ENCODE measurements at places on chromosomes 4 and X.

- no peak for DNase-seq
Observed at GRCh38 chrX:154355776-154356140, 18.7 kb downstream of the FLNA start.

GRCh38 chr4:59175617-59176016 lies 2024.5 kb upstream of the ADGRL3 start:
- no peak for DNase-seq

GRCh38 chr4:38099020-38099600 lies 138.9 kb downstream of the PTTG2 start:
- DNase-seq: no peak

- peak; percentile 19 for DNase-seq
Observed at GRCh38 chrX:40326186-40326965, 228.6 kb upstream of the BCOR start.

DNA sequence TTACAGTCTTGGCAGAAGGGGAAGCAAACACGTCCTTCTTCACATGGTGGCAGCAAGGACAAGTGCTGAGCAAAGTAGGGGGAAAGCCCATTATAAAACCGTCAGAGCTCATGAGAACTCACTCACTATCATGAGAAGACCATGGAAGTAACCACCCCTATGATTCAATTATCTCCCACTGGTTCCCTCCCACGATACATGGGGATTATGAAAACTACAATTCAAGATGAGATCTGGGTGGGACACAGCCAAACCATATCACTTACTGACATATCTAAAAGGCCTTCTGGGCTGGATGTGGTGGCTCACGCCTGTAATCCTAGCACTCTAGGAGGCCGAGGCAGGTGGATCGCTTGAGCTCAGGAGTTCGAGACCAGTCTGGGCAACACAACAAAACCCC lies 117.1 kb upstream of the USP9X start:
- DNase-seq: no peak

- no peak for DNase-seq
Observed at GRCh38 chrX:4005281-4005680, 291.8 kb upstream of the PRKX start.

DNA sequence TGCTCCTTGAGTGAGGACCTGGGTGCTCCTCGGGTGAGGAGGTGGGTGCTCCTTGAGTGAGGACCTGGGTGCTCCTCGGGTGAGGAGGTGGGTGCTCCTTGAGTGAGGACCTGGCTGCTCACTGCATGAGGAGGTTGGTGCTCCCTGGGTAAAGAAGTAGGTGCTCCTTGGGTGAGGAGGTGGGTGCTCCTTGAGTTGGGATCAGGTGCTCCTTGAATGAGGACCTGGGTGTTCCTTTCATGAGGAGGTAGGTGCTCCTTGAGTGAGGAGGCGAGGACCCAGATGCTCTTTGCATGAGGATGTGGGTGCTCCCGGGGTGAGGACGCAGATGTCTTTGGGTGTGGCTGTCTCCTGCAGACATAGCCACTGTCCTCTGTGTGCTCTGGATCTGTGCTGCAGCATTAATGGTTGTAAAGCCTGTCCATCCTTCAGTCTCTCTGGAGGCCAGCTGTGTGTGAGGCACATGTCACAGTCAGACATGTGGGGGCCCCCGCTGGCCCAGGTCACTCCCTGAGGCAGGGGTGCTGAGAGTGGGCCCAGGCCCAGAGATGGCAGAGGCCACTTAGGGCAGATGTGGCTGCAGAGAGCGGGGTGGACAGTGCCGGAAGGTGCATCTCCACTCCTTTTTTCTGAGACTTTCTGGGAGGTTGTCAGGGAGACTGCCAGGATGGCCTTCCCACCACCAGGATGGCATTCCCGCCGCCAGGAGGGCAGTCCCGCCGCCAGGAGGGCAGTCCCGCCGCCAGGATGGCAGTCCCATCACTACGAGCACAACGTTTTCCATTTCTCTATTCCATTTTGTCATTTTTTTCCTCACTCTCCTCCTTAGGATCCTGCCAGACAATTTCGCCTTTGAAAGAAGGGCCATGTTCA lies 101.8 kb downstream of the HMX1 start:
- no peak for DNase-seq

DNA sequence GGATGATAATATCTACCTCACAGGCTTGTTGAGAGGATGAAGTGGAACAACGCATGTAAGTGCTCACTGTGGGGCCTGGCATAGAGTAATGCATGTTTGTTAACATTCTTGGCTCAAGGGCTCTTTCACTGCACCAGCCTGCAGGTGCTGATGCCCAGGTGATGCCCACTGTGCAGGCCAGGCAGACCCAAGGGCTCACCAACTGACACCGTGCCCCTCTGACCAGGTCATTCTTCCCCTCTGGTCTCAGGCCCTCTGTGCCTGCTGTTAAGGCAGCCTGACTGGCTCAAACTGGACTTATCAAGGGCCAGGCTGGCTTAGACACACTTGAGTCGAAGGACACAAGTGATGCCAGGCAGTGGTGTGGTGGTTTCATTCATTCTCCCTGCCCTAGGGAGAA lies 90.5 kb downstream of the PJA1 start:
- DNase-seq: no peak

GRCh38 chr4:31021008-31021407 lies 300.8 kb downstream of the PCDH7 start:
- DNase-seq: no peak

- DNase-seq: no peak
Observed at GRCh38 chr4:25667931-25668557, 12.4 kb downstream of the SLC34A2 start.

- DNase-seq: no peak
Observed at GRCh38 chr4:35982318-35982717, 262.0 kb downstream of the ARAP2 start.

GRCh38 chr4:157222771-157223160 lies 2.2 kb downstream of the GRIA2 start:
- DNase-seq: no peak

DNA sequence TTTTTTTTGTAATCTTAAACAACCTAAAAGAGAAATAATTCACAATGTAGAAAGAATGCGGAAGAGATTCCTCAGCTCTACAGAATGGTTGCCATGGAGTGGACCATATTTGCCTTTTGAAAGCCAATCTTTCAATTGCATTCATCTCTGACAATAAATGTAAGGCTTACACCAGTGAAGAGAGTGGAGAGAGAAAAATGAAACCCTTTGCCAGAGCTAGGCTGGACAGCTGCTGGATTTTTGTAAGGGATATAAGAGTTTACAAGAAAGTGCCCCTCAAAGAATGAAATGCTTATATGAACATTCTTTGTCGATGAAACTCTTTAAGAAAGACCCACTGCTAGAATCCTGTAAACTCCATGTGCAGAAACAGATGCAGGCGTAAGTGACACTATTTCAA lies 66.0 kb upstream of the FAT1 start:
- DNase-seq: peak; percentile 61

DNA sequence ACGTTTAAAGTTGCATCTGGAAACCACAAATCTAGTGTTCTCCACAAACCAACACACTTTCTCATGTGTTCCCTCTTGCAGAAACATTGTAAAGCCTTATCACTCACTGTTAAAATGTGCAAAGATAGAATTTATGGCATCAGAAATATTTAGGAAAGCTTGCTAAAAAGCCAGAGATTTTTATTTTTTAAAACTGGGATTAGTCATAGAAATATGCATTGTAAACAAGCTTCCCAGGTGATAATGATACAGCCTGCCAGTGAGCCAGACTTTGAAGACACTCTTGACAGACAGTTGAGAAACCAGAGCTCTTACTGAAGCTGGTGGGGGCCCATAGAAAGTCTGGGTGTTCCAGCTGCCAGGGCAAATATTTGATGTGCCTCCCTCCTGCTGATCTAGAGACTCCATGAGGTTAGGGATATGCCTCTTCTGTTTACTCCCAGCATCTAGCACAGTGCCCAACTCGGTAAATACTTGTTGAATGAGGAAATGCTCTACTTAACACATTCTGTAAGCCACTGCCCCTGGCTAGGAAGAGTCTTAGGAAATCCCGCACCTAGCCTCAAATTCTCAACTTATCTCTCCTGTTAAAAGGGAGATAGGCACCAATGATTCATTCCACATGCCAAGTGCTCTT lies 179.0 kb upstream of the RASGEF1B start:
- no peak for DNase-seq

- DNase-seq: no peak
Observed at GRCh38 chr4:185464183-185464582, 7.3 kb downstream of the CCDC110 start.

GRCh38 chr4:152943672-152944071 lies 7.5 kb downstream of the FHDC1 start:
- peak; percentile 66 for DNase-seq

- DNase-seq: no peak
Observed at GRCh38 chr4:180953572-180953971, 1289.6 kb upstream of the TENM3 start.

GRCh38 chr4:144267084-144267483 lies 126.6 kb upstream of the GYPA start:
- DNase-seq: no peak

DNA sequence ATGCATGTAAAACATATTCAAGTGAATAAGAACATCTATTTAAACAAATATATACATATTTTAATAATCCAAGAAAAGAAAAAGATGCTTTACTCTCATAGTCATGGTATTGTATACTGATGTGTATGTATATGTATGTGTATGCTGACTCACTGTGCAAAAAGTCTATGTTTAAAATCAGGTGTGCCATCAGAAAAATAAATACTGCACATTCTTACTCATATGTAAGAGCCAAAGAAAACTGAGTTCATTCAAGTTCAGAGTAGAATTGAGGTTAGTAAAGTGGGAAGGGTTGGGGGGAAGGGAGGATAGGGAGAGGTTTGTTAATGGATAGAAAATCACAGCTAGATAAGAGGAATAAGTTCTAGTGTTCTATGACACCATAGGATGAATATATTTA lies 403.9 kb upstream of the SMIM31 start:
- no peak for DNase-seq

DNA sequence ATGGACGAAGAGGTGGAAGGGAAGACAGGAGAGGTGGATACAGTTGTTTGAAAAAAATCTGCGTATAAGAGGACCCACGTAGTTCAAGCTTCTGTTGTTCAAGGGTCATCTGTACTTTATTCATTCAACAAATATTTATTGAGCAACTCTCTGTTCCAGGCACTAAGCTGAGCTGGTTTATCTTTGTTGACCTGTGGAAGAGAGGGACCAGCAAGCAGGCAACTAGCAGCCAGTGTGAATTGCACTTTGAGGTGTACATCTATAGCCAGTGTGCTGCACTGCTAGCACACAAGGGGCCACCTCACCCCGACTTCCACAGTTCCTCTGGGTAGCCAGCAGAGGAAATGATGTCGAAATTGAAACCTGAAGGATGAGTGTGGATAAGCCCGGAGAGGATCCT lies 191.4 kb downstream of the SOWAHB start:
- no peak for DNase-seq

- DNase-seq: no peak
Observed at GRCh38 chr4:61714387-61714911, 514.3 kb downstream of the ADGRL3 start.

GRCh38 chr4:183657564-183657963 lies 1.4 kb downstream of the RWDD4 start:
- DNase-seq: no peak

DNA sequence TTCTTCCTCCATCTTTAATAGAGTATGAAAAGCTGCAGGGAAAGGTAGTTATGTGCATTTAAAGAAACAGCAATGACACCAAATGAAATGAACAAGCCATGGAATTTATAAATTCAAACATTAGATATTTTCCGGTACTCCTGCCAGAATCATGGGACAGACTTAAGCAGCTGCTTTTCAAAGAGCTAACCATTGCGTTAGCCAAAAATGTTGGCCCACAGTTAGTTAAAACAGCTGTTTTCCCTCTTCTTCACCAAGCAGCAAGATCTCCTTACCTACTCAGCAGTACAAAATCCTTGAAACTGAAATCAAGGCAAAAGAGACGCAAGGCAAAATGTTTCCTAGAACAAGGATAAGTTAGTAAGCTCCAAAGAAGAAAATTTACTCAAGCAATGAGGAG lies 64.0 kb downstream of the MANBA start:
- DNase-seq: no peak

- DNase-seq: no peak
Observed at GRCh38 chr4:157300701-157301100, 80.2 kb downstream of the GRIA2 start.

DNA sequence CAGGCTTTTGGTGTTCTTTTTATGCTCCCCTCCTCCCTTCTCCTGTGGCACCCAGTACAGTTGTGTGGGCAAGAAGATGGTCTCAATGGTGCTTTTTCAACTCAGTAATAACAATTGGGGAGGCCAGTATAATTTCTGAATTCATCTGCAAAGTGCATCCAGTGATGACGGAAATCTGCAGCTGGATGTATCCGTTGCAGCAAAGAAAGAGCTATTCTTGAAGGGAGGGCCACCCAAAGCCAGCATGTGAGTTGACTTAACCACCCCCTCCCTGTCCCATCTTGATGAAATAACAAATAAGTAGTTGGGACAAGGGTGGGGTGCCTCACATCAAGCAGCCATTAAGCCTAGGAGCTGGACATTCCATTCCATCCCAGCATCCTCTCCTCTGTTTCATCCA lies 30.7 kb downstream of the TSC22D3 start:
- no peak for DNase-seq

DNA sequence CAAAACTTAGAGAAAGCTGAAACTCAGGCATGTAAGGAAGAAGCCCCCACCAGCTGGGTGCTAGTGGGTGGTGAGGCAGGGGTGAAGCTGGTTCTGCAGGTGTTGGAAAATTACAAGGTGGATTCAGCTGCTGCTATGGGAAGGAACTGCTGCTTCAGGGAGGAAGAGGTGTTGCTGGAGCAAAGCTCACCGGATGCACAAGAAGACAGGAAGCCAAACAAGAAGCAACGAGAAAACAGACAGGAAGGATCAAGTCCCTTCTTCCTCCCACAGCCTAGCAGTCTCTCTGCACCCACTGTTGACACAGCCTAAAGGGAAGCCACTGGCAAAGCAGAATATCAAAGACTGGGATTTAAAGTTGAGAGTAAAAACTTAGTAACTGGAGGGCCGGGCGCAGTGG lies 100.2 kb upstream of the JADE1 start:
- DNase-seq: no peak

- peak; percentile 58 for DNase-seq
Observed at GRCh38 chr4:67744561-67745283, 9.5 kb downstream of the GNRHR start.

DNA sequence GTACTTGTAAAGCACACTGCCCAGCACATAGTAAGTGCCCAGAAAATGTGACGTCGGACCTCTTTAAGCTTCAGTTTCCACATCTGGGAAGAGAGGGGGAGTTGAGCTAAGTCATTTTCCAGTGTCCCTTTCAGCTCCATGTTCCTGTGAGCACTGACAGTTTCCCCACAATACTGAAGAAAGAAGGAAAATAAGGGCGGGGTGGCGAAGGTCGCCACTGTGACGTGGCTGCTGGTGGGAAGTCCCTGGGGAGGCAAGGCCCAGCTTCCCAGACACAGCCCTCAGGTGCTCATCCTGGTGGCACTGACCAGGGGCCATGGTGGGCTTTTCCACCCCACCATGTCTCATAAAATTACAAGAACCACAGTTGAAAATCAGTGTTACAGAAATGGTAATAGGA lies 121.8 kb downstream of the PTTG2 start:
- no peak for DNase-seq

GRCh38 chr4:5976921-5977320 lies 41.3 kb downstream of the C4orf50 start:
- DNase-seq: no peak

Data from fibroblast of skin of back (primary cell).